ENCODE measurements at places on chromosomes 16 and 17.

GRCh38 chr17:73536700-73537605, 107.3 kb downstream of the SDK2 start:
- no peak for DNase-seq

DNA sequence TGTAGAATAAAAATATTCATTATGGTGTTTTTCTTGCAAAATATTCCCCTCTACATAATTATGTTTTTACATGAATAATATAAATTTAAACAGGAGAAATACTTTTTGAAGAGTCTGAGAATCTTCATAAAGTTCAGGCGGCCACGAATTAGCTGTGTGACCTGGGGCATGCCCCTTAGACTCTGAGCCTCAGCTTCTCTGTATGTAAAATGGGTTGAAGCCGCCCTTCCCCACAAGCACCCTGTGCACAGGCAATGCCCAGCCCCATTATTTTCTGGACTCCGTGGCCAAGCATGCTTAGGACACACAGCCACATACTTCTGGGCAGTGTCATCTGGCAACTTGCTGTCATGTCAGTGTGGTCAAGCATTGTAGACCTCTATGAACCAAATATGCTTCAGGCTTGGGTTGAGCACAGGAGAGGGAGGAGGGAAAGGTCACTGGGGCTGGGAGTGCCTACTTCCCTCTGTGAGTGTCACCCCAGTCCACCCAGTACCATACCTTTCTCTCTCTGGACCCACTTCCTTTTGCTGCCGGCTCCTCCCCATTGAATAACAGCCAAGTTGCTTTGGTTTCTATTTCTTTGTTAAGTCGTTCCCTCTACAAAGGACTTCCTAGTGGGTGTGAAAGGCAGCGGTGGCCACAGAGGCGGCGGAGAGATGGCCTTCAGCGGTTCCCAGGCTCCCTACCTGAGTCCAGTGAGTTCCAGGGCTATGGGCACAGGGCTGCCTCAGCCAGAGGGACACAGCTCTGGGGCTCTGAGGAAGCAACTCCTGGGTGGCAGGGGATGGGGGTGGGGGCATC, at the start of gene LGALS9:
TSS of gene LGALS9 (plus strand) at position 582 of the 804 bp plus-strand sequence. CDS start at position 660, 78 bp downstream.
- no peak for DNase-seq

GRCh38 chr17:66403846-66404556, 101.6 kb downstream of the PRKCA start:
- DNase-seq: peak; percentile 10

GRCh38 chr17:173166-173911, 8.1 kb downstream of the DOC2B start:
- DNase-seq: no peak

- no peak for DNase-seq
Observed at GRCh38 chr16:22642416-22643088, 131.9 kb downstream of the NPIPB5 start.

DNA sequence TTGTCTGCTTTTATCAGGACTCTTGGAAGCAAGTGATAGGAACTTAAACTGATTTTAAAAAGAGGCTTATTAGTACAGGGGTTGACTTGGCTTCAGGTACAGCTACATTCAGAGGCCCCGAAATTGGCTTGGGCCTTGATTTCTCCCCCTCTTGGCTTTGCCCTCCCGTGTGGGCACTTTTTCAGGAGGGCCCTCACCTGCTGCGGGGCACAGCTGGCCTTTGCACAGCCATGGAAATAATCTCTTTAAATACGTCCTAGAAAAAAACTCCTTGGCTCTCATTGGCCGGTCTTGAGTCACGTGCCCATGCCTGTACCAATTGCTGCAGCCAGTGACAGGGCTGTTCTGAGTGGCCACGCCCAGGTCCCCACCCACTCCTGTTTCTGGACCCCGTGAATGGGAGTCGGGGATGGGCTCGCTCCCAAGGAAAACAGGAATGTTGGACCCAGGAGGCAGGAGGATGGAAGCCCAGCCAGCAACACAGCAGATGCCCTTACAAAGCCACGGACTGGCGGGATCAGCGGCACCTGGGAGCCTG, 15.0 kb downstream of the CA5A start:
- no peak for DNase-seq

Measured in trophoblast cell (in vitro differentiated cells and primary cell).